Stimulated activated CD4-positive, alpha-beta T cell treated with anti-CD3 and anti-CD28 coated beads, Interleukin-2, amount 100 ng/mL, for 48 hours (primary cell): ENCODE measurements at places on chromosomes 5 and 9.

DNA sequence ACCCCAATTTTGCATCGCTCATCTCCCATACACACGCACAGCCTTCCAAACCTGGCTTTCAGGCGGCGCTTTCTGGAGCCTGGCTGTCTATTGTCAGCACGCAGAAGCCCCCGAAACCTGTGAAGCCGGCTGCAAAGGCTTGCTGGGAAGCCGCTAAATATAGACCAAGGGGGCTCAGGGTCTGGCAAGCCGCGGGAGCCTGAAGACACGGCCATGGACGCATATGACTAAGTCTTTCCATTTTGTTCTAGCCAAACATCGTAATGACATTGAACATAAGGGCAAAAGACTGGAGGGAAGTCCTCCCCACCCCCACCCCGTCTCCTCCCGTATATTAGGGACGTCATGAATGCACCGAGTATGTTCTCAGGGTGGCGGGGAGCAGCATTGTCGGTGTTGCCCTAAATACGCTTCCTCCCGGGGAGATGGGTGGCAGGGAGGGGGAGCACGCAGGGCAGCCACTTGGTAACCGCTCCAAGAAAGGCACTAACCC is 1.1 kb downstream of the CTNND2 start:
- no peak for DNase-seq

DNA sequence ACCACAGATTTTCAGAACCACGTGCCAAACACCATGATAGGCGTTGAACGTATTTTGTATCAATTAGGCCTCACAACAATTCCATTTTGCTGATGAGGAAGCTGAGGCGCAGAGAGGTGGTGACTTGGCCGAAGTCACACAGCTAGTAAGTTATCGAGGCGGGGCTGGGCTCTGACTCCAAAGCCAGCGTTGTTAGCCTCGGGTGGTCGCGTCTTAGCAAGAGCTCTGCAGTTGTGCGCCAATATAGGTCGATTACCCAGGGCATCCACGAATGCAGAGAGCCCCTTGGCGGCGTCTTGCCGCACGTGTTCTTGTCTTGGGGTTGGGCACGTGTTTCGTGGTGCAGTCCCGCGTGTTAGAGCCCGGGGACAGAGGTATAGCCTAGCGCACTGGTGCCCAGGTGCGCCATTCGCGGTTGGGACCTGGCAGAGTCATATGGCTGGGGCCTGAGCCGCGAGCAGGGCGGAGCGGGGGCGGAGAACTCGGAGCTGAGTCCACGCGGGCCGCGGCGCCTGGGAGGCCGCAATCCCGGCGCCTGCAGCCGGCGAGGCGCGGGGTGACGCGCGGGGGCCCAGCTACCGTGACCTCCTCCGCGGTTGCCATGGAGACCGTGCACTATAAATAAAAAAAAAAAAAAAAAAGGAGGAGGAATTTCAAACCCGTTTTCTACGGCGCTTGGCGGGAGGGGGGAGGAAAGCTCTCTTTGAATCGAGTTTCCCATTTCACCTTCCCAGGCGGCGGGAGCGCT is 62.3 kb downstream of the CXXC5 start:
- peak; percentile 20 for DNase-seq

- DNase-seq, result no peak
Observed at GRCh38 chr5:137822158-137822764, 45.4 kb upstream of the MYOT start.

- peak; percentile 42 for DNase-seq
Observed at GRCh38 chr5:170302653-170303501, 5.3 kb upstream of the LCP2 start.

DNA sequence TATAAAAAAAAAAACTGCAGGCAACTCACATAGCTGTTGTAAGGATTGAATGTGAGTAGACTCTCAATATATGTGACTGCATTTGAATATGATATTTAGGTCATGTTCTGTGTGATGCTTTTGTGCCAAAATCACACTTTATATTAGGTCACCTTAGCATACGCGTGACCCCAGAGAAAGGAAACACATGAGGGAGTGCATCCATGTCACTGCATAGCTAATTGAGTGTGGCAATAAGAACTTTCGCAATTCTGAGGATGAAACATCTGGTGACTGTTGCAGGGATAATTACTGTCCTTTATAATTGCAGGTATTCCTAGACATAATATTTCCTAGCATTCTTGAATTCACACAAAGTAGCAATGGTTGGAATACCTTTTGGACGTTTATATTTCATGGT is 459.5 kb upstream of the KLF4 start:
- DNase-seq, result no peak

DNA sequence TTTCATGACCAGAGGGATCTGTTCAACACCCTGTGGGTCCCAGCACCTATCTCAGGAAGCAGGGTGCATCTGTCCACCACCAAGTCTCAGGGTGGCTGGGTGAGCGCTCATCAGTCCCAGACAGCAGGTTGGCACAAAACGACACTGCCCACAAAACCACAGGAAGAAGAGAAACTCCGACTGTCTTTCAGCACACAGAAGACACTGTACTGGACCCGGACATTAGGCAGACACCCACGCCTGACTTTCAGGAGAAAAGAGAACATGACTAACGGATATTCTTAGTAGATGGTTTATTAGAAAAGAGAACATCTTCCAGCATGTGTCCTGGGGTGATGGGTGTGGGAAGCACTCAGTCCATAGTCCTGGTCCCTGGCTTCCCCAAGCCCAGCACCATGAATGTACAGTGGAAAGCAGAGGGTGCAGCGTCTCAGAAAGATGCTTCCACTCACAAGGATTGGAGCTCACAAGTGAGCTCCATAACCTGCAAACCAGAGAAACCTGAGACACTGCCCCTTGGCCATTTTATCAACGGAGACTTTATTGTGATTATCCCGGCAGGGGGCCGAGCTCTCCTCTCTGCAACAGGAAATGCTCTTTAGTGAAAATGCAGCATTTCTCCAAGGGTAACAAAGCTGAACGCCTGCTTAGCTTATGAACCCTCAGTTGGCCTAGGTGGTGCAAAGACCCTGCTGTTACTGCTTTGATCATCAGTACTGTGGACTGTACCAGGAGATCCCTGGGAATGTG is 35.8 kb upstream of the LCP2 start:
- DNase-seq, result peak; percentile 51

- DNase-seq, result no peak
Observed at GRCh38 chr5:166358127-166358830, 1933.2 kb upstream of the WWC1 start.

- DNase-seq, result no peak
Observed at GRCh38 chr9:88938189-88938588, 53.1 kb upstream of the S1PR3 start.

GRCh38 chr5:168001318-168001717 is 290.1 kb upstream of the WWC1 start:
- DNase-seq, result no peak

- no peak for DNase-seq
Observed at GRCh38 chr9:117718085-117718484, 13.9 kb downstream of the TLR4 start.

DNA sequence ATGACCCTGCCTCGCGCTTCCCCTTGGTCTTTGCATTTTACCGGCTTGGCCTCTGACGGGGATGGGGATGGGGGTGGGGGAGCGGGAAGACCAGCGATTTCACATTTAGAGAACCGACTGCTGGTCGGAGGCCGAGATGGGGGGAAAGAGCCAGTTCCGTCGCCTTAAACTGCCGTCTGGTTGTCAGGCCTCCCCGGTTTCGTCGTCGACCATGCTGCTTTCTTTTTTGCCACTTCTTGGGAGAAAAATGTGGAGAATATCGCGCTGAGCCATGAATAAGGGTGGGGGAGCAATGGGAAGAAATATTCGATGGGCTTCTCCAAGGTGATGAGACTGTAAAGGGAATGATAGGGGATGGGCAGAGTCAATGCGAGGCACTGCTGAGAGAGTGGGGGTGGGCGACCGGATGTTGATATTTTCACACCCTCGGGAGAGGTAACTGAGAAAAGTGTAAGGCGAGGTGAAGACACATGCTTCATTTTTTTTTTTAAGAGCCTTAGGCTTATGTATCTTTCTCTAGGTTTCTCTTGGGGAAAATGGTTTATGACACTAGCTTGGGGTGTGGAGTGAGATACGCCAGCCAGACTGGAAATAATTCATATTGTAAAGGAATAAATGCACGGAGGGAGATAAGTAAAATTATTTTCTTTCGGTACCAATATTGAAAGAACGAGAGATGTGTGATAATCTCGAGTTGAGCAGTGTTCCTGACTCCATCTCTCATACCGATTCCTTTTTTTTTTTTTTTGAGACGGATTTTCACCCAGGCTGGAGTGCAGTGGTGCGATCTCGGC is 1.1 kb downstream of the KIF2A start:
- DNase-seq, result peak; percentile 39

DNA sequence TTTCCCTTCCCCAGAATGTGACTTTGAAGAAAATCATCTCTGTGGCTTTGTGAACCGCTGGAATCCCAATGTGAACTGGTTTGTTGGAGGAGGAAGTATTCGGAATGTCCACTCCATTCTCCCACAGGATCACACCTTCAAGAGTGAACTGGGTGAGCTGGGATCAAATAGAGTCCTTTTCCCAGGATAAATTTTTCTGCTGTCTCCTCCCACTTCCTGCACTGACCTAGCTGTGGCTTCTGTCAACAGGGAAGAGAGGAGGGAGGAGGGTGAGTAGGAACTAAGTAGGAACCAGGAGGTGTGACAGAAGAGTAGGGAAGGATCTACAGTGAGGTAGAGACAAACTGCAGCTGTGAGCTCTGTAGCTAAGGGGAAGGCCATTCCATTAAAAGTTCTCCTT is 69.3 kb downstream of the MAMDC2 start:
- DNase-seq, result no peak

DNA sequence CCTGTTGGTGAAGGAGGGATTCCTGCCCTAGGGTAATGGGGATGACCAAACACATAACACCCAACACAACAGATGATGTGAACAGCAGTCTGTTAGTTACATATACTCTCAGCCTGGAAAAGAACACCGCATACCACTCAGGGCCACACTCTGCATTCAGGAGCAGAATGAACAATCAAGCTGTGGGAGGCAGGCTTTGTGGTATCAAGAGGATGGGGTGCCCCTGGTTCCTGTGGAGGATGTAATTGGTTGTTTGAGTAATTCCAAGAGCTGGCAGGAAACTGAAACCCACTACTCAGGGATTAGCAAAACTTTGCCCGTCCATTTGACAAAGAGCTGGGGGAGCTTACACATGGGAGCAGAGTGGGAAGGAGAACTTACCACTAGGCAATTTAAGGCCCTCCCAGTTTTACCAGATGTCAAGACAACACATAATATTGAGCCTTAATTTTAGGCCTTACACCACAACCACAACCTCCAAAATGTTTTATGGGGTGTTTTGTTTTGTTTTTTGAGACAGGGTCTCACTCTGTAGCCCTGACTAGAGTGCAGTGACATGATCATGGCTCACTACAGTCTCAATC is 15.6 kb upstream of the PRKAA1 start:
- peak; percentile 42 for DNase-seq

GRCh38 chr5:175347931-175348330 is 96.1 kb downstream of the DRD1 start:
- no peak for DNase-seq

DNA sequence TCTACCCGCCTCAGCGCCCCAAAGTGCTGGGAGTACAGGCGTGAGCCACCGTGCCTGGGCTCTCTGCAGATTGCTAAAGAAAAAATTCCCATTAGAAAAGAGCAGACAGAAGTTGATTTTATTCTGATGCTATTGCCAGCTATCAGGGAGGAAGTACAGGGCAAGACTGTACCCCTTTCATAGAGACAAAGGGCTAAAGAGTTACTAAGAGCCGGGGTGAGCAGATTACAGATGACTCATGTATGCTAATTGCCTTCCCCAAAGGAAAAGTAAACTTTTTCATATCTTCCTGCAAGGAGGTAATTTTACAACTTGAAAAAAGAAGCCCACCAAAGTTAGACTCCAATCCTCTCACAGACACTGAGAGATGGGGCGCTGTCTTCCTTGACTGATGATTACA is 42.3 kb upstream of the MCTP1 start:
- no peak for DNase-seq

GRCh38 chr9:130461218-130461630 is 16.5 kb downstream of the ASS1 start:
- DNase-seq, result peak; percentile 77

- no peak for DNase-seq
Observed at GRCh38 chr5:145521066-145521465, 314.1 kb downstream of the PRELID2 start.

DNA sequence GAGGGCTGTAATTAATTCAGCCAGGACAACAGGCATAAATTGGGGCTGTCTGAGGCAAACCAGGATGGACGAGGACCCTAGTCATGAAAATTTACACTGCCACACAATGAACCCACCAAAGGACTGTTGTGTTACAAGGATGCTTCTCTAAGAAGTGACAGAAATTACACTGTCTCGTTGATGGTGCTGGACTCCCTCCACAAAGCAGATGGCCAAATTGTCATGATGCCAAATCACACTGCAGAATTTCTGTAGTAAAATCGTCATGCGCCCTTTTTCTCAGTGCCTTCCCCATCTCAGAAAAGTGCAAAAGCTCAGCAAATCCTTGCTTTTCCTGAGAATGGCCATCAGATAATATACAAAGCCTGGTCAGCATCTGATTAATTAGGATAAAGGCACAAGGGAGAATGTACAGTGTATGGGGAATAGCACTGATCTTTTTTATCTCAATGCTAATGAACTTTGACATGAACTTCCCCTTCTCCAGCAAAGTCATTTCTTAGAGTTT is 545.8 kb downstream of the CSNK1G3 start:
- DNase-seq, result no peak

DNA sequence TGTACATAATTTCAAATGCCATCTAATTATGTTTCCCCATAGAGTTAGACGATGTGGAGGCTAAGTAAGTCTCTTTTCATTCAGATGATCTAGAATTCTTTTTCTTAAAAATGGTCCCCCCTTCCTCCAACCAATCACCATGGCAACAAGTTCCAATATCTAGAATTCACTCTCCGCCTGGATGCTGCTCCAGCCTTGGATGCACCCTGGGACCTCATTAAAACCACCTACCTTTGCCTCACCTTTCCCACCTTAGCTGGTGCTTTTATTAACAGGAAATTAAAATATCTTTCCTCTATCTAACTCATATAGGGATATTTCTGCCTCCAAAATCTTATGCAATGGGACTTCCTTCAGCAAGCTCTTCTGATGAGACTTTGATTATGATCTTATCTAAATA is 49.0 kb downstream of the DIRAS2 start:
- no peak for DNase-seq

GRCh38 chr9:117122953-117123352 is 291.9 kb downstream of the ASTN2 start:
- no peak for DNase-seq

- no peak for DNase-seq
Observed at GRCh38 chr9:212297-212696, 2.4 kb upstream of the DOCK8 start.
